ENCODE measurements at places on chromosomes 6 and 20.

- no peak for DNase-seq
Observed at GRCh38 chr6:87482366-87482765, 9.6 kb downstream of the SLC35A1 start.

DNA sequence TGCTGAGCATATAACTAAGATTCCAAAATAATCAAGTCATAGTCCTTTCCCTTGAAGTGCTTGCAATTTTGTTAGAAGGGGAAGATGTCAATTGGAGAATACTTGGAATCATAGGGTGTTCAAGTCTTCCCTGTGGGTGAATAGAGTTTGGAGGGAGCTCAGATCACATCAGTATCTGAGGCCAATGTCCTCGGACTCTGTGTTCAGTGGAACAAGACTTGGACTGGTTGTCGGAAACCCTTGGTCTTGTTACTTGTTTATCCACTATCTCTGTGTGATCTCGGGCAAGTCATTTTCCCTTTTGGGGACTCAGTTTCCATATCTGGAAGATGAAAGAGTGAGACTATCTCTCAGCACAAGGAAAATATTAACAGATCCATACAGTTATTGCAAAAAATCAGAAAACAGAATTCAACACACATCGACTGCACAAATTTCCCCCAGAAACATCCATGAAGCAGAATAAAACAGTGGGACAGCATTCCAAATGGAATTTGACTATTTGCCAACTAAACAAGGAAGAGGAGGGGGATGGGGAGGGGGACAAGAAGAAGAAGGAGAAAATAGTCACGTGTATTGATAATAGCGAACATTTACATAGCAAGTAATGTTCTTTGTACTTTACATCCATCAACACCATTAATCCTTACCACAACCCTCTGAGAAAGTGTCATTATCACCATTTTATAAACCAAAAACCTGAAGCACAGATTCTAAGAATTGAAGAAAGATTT is 3.9 kb upstream of the EDEM2 start:
- DNase-seq = no peak

- no peak for DNase-seq
Observed at GRCh38 chr20:42340368-42340767, 722.2 kb upstream of the CHD6 start.

GRCh38 chr6:112936504-112936903 is 589.4 kb downstream of the RFPL4B start:
- no peak for DNase-seq

DNA sequence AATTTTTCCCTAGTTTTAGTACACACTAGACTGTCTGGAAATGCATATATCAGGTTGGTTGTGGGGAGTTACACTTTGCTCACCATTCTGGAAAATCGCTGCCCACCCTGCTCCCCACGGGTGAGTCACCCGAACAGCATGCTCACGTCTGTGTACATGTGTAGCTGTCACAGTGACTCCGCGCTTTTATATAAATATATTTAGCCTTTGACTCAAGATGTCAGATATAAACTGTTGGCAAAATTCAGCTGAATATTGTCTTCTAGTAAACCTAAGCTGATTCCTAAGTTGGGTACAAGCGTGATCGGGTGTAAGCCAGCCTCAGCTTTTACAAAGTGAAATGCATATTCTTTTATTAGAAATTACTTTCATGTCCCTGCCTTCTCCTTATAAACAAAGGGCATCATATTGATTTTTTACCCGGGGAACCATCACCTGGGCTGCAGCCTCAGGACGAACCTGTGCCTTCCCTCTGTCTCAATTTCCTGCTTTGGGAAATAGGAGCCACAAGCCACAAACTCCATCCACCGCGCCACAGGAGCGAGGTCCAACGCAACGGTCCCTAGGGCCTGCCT is 4.3 kb downstream of the SDCBP2 start:
- DNase-seq = peak; percentile 27

DNA sequence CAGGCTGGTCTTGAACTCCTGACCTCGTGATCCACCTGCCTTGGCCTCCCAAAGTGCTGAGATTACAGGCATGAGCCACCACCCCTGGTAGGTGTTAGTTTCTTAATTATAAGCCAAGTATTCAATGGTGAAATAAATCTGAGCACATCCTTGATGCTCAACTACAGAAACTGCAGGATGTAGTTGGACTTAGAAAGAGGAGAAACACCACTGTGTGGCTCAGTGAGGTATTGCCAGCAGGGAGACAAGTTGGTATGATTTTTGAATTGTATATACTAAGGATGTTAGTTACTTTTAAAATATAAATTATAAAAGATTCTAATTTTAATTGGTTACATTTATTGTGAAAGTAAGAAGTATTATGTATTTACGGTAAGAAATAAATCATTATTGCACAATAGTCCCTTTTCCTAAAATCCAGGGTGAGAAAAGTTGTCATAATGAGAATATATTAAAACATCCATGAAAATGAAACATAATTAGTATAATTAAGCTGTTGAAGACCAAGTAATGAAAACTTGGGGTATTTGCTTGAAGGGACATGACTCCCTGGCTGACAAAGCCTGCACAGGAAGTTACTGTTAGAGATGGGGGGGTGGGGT is 17.6 kb downstream of the SLC18B1 start:
- DNase-seq = peak; percentile 45

- peak; percentile 87 for DNase-seq
Observed at GRCh38 chr20:18101125-18101810, 36.4 kb upstream of the KAT14 start.

DNA sequence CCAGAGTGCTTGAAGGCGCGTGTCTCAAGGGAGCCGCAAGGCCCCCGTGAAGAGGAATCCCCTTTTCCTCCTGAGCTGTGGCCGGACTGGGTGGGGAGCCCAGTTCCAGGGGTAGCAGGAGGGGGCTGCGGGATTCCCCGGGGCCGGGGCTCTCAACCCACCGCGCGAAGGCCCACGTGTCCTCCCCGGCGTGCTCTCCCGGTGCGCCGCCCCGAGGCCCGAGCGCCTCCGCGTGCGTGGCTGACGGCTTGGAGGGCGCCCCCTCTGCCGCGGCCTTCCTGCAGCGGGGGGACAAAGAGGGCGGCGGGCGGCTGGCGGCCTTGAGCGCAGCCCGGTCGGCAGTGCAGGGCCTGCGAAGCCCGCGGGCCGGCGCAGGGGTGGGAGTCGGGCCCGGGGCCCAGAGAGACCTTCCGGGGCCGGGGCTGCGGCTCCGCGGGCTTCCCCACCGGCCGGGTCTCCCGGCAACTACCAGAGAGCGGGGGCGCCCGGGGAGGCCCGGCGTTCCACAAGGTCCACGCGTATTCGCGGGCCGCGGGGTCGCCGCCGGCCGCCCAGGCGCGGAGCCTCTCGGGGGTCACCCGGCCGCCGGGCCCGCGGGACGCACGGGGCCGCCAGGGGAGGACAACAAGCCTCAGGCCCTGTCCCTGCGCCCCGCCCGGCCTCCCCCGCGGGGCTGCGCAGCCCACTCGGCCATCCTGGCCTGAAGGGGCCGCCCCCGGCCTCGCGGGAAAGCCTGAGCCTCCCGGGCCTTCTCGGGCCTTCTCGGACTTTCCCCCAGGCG is at the start of gene FAM217A:
TSS of gene FAM217A (minus strand) at position 447 of the 781 bp plus-strand sequence. CDS start 1,723 bp downstream, outside the sequence.
- DNase-seq = peak; percentile 70

- DNase-seq = no peak
Observed at GRCh38 chr6:75213112-75213511, 7.3 kb upstream of the COL12A1 start.

DNA sequence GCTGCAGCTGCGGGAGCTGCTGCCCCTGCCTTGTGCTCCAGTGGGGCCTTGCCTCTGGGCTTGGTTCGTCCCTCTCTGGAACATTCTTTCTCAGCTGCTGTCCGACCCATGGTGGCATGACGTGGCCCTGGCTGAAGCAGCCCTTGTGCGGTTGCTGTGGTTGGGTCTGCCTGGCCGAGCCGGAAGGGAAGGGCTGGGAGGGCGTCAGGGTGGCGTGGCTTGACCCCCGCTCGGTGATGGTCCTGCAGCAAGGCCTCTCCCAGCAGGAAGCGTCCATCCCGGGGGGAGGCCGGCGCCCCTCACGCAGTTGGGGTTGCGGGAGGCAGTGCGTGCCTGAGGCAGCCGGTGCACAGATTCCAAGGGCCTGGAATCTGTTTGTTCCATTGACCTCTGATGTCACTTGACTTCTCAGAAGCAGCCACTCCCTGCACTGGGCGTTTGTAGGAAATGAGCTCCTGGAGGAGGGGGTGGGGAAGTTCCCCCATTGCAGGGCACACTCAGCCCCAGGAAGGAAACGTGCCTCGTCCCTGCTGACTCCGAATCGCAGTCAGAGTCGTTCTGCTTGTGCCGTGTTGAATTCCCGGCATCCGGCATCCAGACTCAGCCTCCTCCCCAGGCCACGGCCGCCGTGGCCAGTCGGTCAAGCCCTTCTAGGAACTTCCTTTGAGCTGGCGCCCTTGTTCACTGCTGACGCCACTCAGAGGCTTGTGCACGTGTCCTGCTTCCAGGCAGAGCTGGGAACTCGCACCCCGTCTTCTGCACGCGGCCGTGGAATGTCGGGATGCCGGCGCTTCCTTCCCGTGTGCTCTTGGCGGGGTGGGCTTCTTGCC is 9.7 kb upstream of the TNFRSF6B start:
- no peak for DNase-seq

DNA sequence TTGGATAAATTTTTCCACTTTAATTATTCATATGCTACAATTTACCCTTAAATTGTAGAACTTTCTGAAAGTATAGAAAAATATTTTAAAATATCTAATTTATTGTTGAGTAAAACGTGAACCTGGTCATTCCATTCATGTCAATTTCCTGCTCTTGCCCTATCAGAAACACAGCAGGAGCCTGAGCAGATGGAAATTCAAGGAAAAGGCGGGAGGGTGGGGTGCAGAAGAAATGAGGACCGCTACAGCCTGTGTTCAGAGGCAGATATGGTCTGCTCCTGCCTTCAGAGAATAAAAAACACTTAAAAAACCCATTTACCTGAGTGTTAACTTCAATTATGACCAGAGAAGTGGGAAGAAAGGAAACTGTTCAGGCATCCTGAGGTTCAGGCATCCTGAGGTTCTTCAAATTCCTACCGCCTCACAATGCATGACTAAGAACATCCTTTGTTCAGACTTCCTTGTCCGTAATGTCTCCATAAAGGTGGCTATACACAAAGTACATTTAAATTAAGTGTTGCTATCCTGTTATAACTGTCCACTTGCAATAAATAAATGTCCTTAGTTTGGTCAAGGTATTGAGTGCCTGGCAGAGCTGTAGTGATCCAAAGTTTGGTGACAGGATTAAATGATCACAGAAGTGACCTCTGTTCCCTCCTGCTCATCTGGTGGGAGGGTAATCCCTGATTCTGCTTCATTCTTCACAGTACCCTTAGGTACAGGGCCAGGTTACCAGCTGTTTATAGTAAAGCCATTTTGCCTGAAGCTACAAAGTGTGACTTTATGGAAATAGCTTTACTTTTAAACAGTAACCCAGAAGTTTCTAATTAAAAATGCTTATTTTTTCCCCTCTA is 109.1 kb downstream of the MAN1A1 start:
- DNase-seq = peak; percentile 52

DNA sequence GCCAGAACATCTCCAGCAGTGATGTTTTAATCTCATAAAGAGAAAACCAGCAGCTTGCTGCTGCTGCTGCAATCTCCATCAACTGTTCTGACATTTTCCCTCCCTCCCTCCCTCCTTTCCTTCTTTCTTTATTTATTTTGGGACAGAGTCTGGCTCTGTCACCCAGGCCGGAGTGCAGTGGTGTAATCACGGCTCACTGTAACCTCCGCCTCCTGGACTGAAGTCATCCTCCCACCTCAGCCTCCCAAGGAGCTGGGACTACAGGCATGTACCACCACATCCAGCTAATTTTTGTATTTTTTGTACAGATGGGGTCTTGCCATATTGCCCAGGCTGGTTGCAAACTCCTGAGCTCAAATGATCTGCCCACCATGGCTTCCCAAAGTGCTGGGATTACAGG is 5.7 kb downstream of the ELOVL5 start:
- DNase-seq = no peak

DNA sequence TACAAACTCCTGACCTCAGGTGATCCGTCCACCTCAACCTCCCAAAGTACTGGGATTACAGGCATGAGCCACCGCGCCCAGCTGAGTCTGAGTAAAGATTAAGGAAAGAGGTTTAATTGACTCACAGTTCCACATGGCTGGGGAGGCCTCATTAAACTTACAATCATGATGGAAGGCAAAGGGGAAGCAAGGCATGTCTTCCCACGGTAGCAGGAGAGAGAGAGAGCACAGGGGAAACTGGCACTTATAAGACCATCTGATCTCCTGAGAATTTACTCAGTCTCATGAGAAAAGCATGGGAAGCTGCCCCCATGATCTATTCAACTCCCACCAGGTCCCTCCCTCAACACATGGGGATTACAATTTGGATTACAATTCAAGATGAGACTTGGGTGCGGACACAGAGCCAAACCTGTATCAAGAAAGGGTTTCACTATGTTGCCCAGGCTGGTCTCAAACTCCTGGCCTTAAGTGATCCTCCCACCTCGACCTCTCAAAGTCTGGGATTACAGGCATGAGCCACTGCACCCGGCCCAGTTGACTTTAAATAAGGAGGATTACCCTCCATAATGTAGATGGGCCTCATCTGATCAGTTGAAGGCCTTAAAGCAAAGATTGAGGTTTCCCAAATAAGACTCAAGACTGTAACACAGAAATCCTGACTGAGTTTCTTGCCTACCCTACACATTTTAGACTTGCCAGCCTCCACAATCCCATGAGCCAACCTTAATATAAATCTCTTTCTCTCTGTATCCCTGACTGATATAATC is 13.1 kb upstream of the PEX7 start:
- no peak for DNase-seq

GRCh38 chr6:13593103-13593502 is 18.7 kb downstream of the SIRT5 start:
- DNase-seq = no peak

DNA sequence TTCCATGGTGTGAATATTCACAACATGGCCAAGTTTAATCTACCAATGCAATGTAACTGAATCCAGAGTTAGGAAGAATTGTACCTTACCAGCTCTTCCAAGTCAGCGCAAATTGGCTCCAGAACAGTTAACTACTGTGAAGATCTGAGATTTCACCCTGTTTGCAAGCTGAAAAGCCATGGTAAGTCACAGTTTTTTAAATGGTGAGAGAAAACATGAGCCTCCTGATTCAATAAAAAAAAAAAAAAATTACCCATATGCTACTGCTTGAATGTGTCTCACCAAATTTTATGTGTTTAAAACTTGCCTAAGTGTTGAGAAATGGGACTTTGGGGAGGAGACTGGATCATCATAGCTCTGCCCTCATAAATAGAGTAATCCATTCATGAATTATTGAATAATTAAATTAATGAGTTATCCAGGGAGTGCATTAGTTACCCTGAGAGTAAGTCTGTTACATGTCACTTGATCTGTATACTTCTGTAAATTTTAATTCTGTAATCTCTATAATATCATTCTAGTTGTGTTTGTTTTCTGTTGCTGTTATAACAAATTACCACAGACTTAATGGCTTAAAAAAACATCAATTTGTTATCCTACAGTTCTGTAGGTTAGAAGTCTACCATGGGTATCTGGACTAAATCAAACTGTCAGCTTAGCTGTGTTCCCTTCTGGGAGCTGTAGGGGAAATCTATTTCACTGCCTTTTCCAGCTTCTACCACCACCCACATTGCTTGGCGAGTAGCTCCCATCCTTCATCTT is 1355.9 kb downstream of the GRIK2 start:
- DNase-seq = no peak

DNA sequence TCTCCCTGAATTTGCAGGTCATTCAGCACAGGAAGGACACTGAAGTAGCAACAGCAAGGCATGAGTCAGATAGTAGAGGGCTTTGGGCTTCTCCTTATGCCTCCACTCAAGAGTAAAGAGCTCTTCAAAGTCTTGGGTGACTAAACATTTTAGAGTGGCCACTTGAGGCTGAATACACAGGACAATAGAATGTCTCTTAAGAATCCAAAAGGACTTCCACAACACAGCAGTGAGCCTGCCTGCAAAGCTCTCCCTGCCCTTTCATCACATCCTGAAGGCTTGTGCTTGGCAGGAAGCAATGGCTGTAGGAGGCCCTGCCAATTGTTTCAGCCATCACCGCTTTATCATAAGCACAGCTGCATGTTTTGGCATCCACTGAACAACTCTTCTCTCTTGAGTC is 36.8 kb downstream of the FOXQ1 start:
- DNase-seq = peak; percentile 71
